Stomach (tissue), 19 donors: ENCODE measurements at places on chromosomes 7 and 10. TPM values are rescaled to one million over a fixed set of nuclear protein-coding genes. Genes with fewer than 3 reads are reported as not detected.
A peak's percentile ranks its signal among the peaks of the same experiment; 100 is the strongest.

MKX gene
- total RNA-seq, result 3.3 TPM

HMX3 gene
- 0.37 TPM for total RNA-seq

GRCh38 chr10:101141616-101142532 is 10.8 kb downstream of the TLX1 start:
- peak; percentile 86 for DNase-seq

MRLN gene
- total RNA-seq, result not detected

ZNF22 gene
- total RNA-seq, result 0.58 TPM

DNA sequence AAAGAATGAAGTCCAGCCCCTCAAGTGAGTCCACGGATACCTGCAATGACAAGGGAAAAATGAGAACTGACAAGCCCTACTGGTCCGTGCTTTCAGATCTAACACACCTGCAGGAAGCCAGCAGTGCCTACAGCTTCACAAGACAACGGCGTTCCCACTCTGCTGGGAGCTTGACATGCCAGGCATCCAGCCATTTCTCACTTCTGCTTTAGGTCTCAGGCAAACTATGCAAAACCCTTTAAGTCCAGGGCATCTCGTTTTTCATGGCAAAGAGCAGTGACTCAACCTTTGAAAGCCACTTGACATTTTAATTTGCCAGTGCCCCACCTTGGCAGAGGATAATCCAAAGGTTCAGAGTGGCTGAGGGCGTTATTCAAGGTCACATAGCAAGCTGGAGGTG is 49.1 kb upstream of the GPAM start:
- DNase-seq, result no peak

- peak; percentile 4 for DNase-seq
Observed at GRCh38 chr10:72574636-72575035, 51.2 kb downstream of the MICU1 start.

DNA sequence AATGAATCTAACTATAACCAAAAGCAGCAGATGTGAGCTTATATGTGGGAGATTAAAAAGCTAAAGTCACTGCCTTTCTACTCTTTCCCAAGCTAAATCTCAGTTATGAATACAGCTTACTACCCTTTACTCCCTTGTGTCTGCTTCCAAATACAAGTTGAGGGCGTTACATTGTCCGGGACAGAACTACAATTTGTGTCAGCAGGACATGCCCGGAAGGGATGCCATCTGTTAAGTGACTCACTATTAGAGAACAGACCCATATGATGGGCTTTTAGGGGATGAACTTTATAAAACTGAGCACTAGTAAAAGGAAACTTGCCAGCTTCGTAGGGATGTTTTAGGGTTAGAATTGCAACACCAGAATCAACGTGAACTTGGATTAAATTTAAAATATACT is 299.7 kb upstream of the CSTF2T start:
- DNase-seq, result no peak

GRCh38 chr7:65892835-65893234 is 20.0 kb downstream of the VKORC1L1 start:
- no peak for DNase-seq

DNA sequence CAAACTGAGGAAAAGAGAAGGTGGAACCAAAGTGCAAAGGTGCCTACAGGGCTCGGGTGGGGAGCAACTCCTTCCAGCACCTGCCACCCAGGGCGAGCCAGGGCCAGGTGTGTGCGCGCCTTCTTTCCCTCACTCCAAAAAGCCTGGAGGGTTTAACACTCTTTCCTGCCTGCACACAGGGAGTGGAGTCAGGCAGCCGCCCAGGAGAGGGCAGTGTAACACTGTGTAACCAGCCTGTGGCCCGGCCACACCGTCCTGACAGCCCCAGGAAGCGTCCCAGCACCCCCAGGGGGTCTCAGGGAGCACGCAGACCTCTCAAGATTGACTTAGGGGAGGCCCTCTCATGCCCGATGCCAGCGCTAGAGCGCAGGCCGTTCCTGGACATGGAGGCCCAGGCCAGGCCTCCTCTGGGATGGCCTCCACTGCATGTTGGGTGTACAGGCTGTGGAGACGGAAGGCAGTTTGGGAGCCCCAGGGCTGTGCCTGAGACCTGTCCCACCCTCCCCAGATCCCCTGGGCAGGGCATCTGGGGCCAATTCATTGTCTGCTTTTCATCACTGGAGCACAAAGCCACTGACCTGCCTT is 13.4 kb downstream of the BRI3 start:
- peak; percentile 85 for DNase-seq

DNA sequence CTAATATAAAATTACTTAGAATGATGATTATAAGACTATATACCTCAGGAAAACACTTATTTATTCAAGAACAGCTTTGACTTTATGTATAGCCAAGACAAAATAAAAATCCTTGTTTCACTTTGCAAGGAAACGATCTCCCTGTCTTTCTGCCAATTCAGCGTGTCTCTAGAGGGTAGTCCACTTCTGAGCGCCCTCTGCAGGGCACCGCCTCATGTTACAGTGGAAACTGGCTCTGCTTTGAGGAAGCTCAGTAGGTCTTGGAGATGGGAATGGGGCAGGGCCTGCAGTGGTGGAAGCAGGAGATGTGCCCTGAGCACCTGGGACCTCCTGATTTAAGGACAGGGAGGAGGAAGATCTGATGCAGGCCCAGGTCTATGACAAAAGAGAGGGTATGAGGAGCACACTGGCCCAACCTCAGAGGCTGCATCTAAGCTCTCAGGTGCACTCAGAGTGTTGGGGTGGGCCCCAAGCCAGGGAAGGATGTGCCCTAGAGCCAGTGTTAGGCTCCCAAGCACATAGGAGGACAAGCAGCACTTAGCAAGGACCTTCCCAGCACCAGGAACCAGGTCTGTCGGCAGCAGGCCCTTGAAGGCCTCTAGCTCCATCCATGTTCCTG is 481.0 kb downstream of the TNS3 start:
- DNase-seq, result peak; percentile 55

DRGX gene
- not detected for total RNA-seq

GRCh38 chr10:122199070-122199469 is 72.0 kb upstream of the BTBD16 start:
- no peak for DNase-seq
